ENCODE measurements at places on chromosomes 13 and 19. TPM values are rescaled to one million over a fixed set of nuclear protein-coding genes. Genes with fewer than 3 reads are reported as not detected.
A peak's percentile ranks its signal among the peaks of the same experiment; 100 is the strongest.

GRCh38 chr13:34738254-34738992 is 203.6 kb upstream of the NBEA start:
- no peak overlapping the region for H3K4me3 ChIP-seq
- no peaks in the 10 kb centered on the region for H3K36me3 ChIP-seq

- peak; percentile 92 for DNase-seq
- no peaks in the 10 kb centered on the region for H3K27me3 ChIP-seq
- peak overlapping the region; percentile 46 for H3K27ac ChIP-seq
- H3K4me1 ChIP-seq, result peaks cover 19% of the 10 kb centered on the region
- peak overlapping the region; percentile 58 for H3K4me3 ChIP-seq
Measured at GRCh38 chr19:47427241-47428176, 8.2 kb upstream of the MEIS3 start.

DNA sequence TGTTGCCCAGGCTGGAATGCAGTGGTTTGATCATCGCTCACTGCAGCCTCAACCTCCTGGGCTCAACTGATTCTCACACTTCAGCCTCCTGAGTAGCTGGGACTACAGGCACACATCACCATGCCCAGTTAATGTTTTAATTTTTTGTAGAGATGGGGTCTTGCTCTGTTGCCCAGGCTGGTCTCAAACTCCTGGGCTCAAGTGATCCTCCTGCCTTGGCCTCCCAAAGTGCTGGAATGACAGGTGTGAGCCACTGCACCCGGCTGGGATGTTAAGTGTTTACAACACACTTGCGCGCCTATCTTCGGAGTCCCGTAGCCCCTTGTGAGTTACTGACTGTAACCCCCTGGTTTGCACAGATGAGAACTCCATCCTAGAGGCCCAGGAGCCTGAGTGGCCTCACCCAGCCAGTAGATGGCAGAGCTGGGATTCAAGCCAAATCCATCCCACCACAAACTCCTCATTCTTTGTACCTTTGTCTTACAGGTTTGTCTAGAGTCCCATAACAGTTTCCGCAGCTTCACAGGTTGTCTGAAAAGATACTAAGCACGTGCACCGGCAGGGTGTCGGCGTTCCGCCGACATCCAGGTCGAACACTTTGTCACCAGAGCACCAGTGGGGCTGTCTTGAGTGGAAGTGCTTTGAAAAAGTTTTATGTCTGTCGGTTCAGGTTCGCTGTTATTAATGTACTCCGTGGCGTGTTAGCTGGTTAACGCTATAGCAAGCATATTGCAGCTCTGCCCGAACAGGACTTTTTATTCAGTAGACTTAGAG is 14.7 kb downstream of the MAG start:
- H3K4me1 ChIP-seq, result peaks cover 24% of the 10 kb centered on the region
- H3K36me3 ChIP-seq, result no peaks in the 10 kb centered on the region
- H3K27me3 ChIP-seq, result no peaks in the 10 kb centered on the region
- H3K4me3 ChIP-seq, result no peak overlapping the region
- no peak overlapping the region for H3K27ac ChIP-seq

GRCh38 chr19:41930322-41930722 is 2.1 kb upstream of the ERFL start:
- DNase-seq, result peak; percentile 71
- peaks cover 67% of the 10 kb centered on the region for H3K4me1 ChIP-seq
- no peaks in the 10 kb centered on the region for H3K27me3 ChIP-seq
- no peak overlapping the region for H3K27ac ChIP-seq

GRCh38 chr13:30998136-30999088 is 66.0 kb downstream of the TEX26 start:
- DNase-seq, result no peak
- no peaks in the 10 kb centered on the region for H3K36me3 ChIP-seq
- H3K27ac ChIP-seq, result no peak overlapping the region
- H3K27me3 ChIP-seq, result no peaks in the 10 kb centered on the region
- H3K4me3 ChIP-seq, result no peak overlapping the region

The ADGRE1 gene
- total RNA-seq, result 0.30 TPM

The KLK4 gene
- total RNA-seq, result not detected

The ZNF284 gene
- total RNA-seq, result not detected

The KRTDAP gene
- total RNA-seq, result not detected

The SIGLEC6 gene
- total RNA-seq, result not detected

GRCh38 chr19:39417463-39418181 is 5.2 kb downstream of the PLEKHG2 start:
- no peak overlapping the region for H3K27ac ChIP-seq
- H3K27me3 ChIP-seq, result no peaks in the 10 kb centered on the region
- no peaks in the 10 kb centered on the region for H3K36me3 ChIP-seq
- H3K4me1 ChIP-seq, result peaks cover 10% of the 10 kb centered on the region
- H3K4me3 ChIP-seq, result no peak overlapping the region

GRCh38 chr13:66313413-66313812 is 916.7 kb downstream of the PCDH9 start:
- no peak overlapping the region for H3K27ac ChIP-seq
- no peak for DNase-seq
- H3K27me3 ChIP-seq, result no peaks in the 10 kb centered on the region

- peaks cover 42% of the 10 kb centered on the region for H3K4me1 ChIP-seq
- no peaks in the 10 kb centered on the region for H3K27me3 ChIP-seq
- H3K4me3 ChIP-seq, result peak overlapping the region; percentile 9
- H3K27ac ChIP-seq, result no peak overlapping the region
- H3K36me3 ChIP-seq, result no peaks in the 10 kb centered on the region
Measured at GRCh38 chr19:49356382-49356781, 5.8 kb downstream of the TEAD2 start.

GRCh38 chr19:3458229-3459088 is 21.9 kb downstream of the SMIM24 start:
- H3K36me3 ChIP-seq, result no peaks in the 10 kb centered on the region
- no peak overlapping the region for H3K4me3 ChIP-seq
- DNase-seq, result no peak
- H3K27ac ChIP-seq, result no peak overlapping the region

- H3K36me3 ChIP-seq, result no peaks in the 10 kb centered on the region
- no peak overlapping the region for H3K27ac ChIP-seq
- DNase-seq, result peak; percentile 62
- no peak overlapping the region for H3K4me3 ChIP-seq
- peaks cover 26% of the 10 kb centered on the region for H3K4me1 ChIP-seq
- H3K27me3 ChIP-seq, result no peaks in the 10 kb centered on the region
Measured at GRCh38 chr13:67353941-67354340, 123.8 kb upstream of the PCDH9 start.

The CERS1 gene
- total RNA-seq, result not detected

- DNase-seq, result no peak
- no peaks in the 10 kb centered on the region for H3K36me3 ChIP-seq
- H3K27me3 ChIP-seq, result no peaks in the 10 kb centered on the region
- H3K4me3 ChIP-seq, result no peak overlapping the region
Measured at GRCh38 chr19:51144482-51145045, 2.5 kb downstream of the SIGLEC7 start.

The ZNF433 gene
- 6.0 TPM for total RNA-seq

DNA sequence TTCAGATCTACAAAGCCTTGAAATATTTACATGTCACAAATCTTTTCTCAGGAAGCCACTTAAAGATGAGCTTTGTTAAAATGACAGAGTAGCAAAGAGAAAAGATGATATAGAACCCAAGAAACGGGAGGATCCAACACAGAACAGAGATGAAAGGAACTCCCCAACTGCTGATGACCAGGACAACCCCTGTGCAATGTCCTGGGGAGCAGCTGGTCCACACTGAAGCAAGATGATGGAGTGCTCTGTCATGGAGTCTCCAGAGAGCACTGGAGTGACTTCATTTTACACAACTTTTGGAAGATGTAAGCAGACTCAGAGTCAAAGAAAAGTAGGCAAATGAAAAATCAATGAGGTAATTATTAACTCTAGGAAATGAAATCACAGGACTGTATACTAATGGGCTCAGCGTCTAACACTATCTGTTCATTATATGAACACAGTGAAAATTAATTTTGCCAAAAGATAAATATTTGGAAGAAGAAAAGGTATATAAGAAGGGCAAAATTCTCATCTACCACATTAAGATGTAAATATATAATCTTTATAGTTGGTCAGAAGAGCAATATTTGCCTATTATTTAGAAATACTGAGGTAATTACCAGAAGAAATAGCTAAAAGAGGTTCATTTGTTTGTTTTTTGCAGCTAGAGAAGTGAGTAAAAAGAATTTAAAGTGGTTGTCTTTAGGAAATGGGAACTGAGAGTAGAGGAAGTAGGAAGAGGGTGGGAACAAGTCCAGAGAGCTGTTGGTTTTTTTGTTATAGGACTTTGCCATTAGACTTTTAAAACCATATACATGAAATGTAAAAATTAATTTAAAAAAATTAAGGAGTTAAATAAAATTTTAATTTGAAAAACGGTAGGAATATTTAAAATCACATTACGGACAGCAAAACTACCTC is 30.5 kb downstream of the MTRF1 start:
- DNase-seq, result no peak
- peak overlapping the region; percentile 71 for H3K27ac ChIP-seq
- no peaks in the 10 kb centered on the region for H3K27me3 ChIP-seq
- peaks cover 23% of the 10 kb centered on the region for H3K4me1 ChIP-seq

The SIGLEC12 gene
- not detected for total RNA-seq

GRCh38 chr13:90594681-90595080 is 752.8 kb upstream of the MIR17HG start:
- no peaks in the 10 kb centered on the region for H3K4me1 ChIP-seq
- H3K27me3 ChIP-seq, result no peaks in the 10 kb centered on the region
- no peak for DNase-seq
- H3K27ac ChIP-seq, result no peak overlapping the region
- no peak overlapping the region for H3K4me3 ChIP-seq

GRCh38 chr13:30872685-30873461 is 33.2 kb upstream of the MEDAG start:
- DNase-seq, result no peak
- H3K4me1 ChIP-seq, result no peaks in the 10 kb centered on the region
- H3K27ac ChIP-seq, result no peak overlapping the region
- H3K36me3 ChIP-seq, result no peaks in the 10 kb centered on the region
- H3K4me3 ChIP-seq, result no peak overlapping the region

All from Karpas-422 (cell line).